NCI-H774 (cell line): ENCODE measurements at places on chromosomes 12 and 14.

DNA sequence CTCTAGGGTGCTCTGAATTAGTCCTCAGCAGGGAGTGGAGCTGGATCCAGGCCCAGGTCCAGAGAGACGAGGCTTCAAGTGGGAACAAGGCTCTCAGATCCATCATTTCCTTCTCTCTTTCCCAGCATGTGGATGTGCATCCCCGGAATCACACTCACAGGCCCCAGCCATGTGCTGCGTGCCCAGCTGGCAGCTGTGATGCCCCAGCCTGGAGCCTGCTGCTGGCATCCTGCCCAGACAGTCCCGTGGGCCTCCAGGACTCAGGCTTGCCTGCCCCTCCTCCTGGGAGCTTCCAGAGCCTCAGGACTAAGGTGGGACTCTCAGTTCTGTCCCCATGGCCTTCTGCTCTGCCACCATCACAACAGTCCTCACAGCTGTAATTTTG, 6.2 kb upstream of the KRT84 start:
- DNase-seq = peak; percentile 54

GRCh38 chr14:95462491-95462890, 54.0 kb downstream of the SYNE3 start:
- DNase-seq = no peak

- DNase-seq = no peak
Observed at GRCh38 chr12:59041241-59042121, 121.2 kb upstream of the LRIG3 start.

- DNase-seq = no peak
Observed at GRCh38 chr14:90424686-90425372, 28.0 kb downstream of the CALM1 start.

DNA sequence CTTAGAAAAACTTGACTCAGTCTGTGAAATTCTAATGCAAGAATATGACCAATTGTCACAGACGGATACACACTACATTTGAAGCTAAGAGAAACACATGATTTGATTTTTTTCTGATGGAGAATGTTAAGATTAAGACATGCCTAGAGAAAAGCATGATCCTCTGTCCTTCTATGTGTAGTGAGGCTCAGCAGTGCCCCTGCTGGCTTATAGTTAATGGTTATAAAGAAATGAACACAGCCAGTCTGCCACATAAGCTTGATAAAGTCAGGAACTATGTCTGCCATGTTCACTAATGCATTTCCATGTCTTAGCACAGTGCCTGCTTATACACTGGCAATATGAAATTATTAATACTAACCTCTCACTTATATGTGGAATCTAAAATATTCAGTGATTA, 168.1 kb upstream of the DAAM1 start:
- no peak for DNase-seq

GRCh38 chr12:59763835-59764234, 168.0 kb downstream of the SLC16A7 start:
- no peak for DNase-seq

DNA sequence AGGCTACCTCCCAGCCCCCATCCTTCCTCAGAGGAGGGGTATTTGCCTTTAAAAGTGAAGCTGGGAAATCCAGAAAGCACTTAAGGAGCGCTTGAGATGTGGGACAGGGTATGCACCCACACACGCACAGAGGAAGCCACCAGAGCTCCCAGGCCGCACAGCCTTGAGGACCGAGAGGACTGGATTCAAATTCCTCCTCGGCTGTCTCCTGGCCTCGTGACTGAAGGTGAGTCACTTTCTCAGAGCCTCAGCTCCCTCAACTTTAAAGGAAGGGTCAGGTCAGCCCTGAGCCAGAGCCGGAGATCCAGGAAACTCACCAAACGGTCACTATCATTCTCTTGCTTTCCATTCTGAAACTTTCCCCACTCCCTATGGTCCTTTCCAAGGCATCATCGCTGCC, 37.6 kb downstream of the BCL11B start:
- no peak for DNase-seq

DNA sequence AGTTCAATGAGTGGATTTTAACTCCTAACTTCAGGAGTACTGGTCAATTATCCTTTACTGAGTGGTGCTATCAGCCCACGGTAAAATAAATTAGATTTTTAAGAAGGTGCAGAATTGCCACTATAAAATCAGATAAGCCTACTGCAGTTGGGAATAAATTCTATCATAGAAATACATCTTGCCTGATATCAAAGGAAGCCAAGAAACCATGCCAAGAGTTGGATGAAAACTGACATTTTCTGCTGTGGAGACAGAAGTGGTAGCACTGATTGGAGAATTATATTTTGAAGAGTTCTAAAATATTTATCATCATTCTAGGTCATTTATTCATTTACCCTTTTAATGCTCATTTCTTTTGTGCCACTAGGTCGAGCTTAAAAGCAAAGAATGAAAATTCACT, 465.1 kb downstream of the APAF1 start:
- DNase-seq = no peak

- peak; percentile 82 for DNase-seq
Observed at GRCh38 chr12:6899837-6900519, 4.6 kb upstream of the LRRC23 start.

- no peak for DNase-seq
Observed at GRCh38 chr12:124756760-124757159, 106.9 kb downstream of the SCARB1 start.

DNA sequence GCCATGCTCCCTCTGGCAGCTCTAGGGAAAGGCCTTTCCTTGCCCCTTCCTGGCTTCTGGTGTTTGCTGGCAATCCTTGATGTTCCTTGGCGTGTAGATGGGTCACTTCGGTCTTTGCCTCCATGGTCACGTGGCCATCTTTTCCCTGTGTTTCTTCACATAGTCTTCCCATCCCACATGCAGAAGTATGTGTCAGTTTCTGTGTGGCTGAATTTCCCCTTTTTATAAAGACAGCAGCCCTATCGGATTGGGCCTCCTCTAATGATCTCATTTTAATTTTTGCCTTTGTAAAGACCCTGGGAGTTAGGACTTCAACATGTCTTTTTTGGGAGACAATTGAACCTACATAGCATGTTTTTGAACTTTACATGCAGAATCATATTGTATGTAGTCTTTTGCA, 107.2 kb upstream of the FGD4 start:
- no peak for DNase-seq

DNA sequence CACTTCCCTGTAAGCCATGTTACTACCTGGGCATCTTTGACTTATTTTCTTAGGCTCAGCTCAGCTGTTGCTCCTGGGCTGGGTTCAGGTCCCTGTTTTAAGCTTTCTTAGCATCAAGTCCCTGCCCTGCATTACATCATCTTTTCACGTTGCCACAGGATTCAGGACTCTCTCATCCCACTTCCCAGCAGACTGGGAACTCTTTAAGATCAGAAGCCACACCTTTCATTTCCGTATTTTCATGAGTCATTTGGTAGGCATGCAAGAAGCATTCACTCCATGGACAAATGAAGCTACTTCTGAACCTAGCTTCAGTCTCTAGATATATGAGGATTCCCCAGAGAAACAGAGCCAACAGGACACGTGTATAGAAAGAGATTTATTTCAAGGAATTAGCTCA, 726.8 kb downstream of the VRK1 start:
- no peak for DNase-seq

DNA sequence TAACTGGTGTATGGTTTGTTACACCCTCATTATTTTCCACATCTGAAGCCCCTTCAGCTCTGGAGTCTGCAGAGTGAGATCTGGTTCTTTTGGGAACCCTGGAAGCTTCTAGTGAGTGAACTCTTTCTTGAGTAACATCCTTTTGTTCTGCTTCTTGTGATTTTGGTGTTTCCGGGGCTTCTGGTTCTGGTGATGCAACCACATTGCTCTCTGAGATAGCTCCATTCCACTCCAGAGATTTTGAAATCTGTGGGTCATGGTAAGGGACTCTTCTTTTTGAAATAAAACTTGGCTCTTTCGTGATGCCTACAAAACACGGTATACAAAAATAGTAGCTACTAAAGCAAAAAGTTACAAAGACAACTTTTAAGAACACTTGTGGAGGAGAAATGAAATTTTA, 5.4 kb downstream of the MDM1 start:
- DNase-seq = no peak

- no peak for DNase-seq
Observed at GRCh38 chr14:52868911-52869618, 77.7 kb upstream of the GNPNAT1 start.

DNA sequence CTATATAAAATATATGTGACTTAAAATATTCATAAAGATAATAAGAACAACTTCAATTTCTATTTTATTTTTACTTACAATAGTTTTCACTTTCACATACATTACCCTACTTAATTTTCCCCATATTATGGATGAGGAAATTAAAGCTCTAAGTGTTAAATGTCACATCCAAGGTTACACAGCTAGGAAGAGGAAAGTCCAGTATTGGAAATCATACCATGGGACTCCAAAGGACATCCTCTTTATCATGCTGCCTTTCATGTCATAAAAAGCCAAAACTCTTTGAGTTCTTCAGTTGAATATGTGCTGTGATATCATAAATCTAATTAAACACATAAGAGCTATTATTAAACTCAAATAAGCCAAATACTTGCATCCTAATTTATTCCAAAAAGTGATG, 172.4 kb upstream of the GARIN2 start:
- DNase-seq = no peak

DNA sequence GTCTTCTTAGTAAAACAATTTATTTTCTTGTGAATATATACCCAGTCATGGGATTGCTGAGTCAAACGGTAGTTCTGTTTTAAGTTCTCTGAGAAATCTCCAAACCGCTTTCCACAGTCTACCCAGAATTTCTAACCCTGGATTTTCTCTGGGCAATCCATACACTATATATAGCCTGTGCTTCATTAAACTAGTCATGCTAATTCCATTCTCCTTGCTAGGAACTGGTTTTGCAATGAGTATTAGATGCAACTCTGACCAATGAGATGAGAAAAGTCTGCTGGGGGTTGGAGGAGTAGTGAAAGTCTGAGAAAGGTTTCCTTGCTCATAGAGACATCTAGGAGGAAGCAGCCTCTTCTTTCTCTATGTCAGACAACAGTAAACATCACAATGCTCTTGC, 196.1 kb upstream of the CDKN3 start:
- no peak for DNase-seq

- no peak for DNase-seq
Observed at GRCh38 chr14:84228702-84229101, 1301.2 kb upstream of the FLRT2 start.

- no peak for DNase-seq
Observed at GRCh38 chr12:18749386-18749957, 11.6 kb downstream of the CAPZA3 start.

DNA sequence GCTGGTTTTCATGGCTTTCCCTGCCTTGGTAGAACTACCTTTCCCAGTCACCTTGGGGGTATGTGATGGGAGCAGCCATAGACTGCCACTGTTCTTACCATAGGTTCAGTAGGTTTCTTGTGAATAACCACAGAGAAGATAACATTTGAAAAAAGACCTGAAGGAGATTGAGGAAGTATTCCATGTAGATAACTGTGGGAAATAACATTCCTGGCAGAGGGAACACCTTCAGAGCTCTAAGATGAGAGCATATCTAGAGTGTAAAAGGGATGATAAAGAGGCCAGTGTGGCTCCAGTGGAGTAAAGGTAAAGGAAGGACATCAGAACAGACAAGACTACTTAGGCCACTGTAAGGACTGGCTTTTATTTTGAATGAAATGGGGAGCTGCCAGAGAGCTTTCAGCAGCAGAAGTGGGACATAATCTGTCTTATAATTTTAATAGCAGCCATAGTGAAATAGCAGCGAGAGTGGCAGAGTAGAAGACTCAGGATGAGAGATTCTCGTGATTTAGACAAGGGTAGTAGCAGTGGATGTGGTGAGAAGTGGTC, 82.6 kb upstream of the KCNH3 start:
- no peak for DNase-seq

- no peak for DNase-seq
Observed at GRCh38 chr14:60756847-60757246, 22.3 kb downstream of the MNAT1 start.

- DNase-seq = no peak
Observed at GRCh38 chr14:90388437-90388836, 8.4 kb upstream of the CALM1 start.

GRCh38 chr12:69998922-69999321, 173.9 kb downstream of the MYRFL start:
- peak; percentile 82 for DNase-seq

- DNase-seq = peak; percentile 97
Observed at GRCh38 chr14:35121887-35122695, at the start of the genes PPP2R3C and PRORP. PPP2R3C (minus strand) TSS chr14:35121990; CDS start chr14:35121959, 31 bp downstream. PRORP (plus strand) TSS chr14:35122552; CDS start chr14:35123246, 694 bp downstream.
